ENCODE measurements at places on chromosomes 3 and 15.

- peak; percentile 38 for DNase-seq
Measured at GRCh38 chr3:143170676-143171075, 51.1 kb downstream of the CHST2 start.

DNA sequence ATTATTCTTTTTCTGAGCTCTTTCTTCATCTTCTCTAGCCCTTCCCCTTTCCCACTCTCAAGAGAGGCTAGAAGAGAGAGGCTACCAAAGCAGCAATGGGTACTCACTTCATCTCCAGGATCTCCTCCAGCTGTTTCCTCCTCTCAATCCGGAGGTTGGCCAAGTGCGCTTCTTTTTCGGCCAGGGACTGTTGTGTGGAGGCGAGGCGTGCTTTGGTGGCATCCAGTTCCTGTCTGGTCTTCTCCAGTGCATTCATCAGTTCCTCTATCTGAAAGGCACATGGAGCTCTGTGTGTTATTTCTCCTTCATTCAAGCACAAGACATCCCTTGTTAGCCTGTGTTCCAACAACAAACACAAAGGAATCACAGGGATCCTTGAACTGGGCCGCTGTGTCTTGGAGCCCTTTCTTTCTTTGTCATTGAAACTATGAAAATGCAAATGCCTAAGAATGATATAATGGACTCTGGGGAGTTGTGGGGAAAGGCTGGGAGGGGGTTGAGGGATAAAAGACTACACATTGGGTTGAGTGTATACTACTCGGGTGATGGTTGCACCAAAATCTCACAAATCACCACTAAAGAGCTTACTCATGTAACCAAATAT lies 401.3 kb upstream of the WNT5A start:
- no peak for DNase-seq

- no peak for DNase-seq
Measured at GRCh38 chr3:14082108-14082657, 42.5 kb downstream of the CHCHD4 start.

- DNase-seq = no peak
Measured at GRCh38 chr3:195139091-195139875, 131.7 kb downstream of the XXYLT1 start.

- DNase-seq = no peak
Measured at GRCh38 chr15:56716334-56716733, 17.0 kb downstream of the ZNF280D start.

- DNase-seq = peak; percentile 88
Measured at GRCh38 chr15:48693484-48693883, 48.0 kb upstream of the FBN1 start.

- no peak for DNase-seq
Measured at GRCh38 chr3:37943126-37943525, 47.5 kb upstream of the VILL start.

- DNase-seq = peak; percentile 27
Measured at GRCh38 chr3:159792070-159792469, 196.6 kb upstream of the IL12A start.

DNA sequence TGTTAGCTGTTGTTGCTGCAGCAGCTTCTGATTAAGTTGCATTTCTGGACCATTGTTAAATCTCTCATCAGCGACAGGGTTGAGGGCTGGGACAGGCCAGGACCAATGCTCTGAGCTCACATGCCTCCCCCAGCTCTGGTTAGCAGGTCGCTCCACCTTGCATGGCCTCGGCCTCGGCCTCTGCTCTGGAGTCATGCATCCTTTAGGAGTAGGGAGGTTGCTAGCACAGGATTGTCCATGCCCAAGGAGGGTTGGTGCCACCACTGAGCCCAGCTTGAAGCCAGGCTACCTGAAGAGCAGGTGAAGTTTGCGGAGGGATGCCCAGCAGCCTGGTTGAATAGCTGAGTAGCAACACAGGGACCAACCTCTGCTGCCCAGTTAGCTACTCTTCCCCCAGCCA lies 11.2 kb upstream of the CPNE9 start:
- no peak for DNase-seq

DNA sequence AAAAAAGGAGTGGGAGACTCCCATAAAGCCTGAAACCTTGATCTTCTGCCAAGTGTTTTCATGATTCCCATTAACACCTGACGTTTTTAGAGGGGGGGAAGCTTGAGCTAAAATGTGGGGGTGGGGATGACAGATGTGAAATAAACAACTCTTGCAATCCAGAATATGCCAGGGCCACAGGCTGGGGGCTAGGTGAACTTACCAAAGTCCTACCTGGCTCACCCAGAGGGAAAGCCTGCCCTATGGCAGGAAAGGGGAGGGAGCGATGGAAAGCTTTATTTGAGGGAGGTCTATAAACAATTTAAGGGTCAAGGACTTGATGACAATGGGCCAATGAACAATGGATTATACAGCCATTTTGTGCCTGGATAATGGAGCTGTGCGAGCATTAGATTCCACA lies 108.3 kb downstream of the LRIG1 start:
- no peak for DNase-seq

GRCh38 chr3:183378008-183378407 lies 50.4 kb downstream of the MCF2L2 start:
- no peak for DNase-seq

DNA sequence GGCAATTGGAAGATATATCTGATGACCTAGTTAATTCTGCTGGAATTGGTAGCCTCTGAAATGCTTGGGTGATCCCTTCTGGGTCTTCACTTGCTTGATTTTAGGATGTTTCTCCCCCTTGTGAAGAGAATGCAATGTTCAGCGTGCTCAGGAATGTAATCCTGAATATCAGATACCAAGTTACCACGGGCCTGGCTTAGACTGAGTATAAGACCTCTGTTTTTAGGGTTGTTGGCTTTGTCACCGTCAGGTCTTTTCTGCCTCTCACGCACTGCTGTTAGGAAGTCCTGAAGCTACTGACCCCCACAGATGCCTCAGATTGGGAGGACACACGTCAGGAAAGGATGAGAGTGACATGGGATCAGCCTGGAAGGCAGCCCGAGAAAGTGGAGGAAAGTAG lies 198.5 kb downstream of the CDIN1 start:
- DNase-seq = peak; percentile 60

- no peak for DNase-seq
Measured at GRCh38 chr3:31823184-31823583, 157.9 kb downstream of the OSBPL10 start.

GRCh38 chr3:45035441-45036301 lies 9.6 kb downstream of the CLEC3B start:
- DNase-seq = peak; percentile 55

GRCh38 chr3:126126811-126127431 lies 43.0 kb upstream of the SLC41A3 start:
- no peak for DNase-seq

DNA sequence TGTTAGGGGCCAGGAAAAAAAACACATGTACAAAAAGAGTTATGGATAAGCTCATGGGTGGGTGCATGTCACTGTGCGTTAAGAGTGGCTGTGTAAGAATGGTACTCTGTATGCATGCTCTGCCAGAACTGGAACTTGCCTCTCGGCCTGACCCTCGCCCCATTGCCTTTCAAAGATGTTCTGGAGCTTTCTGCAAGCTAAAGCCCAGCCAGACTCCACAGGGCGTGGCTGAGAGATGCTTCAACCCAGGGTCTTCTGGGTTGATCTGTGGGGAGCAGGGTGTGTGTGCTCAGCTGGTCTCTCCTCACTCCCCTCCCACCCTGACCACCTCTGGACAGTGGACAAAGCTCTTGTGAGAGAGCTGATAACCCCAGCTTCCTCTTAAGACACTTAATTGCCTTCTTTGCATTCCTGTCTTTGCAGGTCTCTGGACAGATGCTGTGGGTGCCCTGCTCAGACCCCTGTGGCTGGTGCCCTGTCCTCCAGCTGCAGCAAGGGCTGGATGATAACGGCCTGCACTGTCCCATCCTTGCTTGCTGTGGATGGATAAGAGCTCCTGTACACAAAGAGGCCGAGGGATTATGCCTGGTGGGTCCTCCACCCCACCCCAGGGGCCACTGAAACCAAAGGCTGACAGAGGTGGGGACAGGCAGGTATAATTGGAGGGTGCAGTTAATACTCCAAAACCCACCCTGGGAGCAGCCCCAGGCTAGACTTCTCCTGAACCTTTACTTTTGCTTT lies 28.7 kb downstream of the ALDH1L1 start:
- no peak for DNase-seq

DNA sequence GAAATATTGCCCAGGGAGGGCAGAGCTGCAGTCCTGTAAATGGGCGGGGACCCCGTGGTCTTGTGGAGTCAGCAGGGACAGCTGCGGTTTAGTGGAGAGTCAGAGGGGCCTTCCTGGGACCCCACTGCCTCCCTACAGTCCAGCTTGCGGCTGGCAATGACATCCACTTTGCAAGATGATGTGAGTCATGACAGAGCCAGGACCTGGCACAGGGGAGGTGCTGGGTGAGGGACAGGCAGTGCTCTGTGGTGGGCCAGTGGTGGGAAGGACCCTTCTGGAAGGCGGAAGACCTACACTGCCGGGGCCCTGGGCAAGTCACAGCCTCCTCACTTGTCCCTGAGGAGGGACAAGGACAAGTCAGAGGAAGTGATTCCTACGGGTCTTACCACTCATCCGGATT lies 17.8 kb downstream of the APBA2 start:
- DNase-seq = no peak

DNA sequence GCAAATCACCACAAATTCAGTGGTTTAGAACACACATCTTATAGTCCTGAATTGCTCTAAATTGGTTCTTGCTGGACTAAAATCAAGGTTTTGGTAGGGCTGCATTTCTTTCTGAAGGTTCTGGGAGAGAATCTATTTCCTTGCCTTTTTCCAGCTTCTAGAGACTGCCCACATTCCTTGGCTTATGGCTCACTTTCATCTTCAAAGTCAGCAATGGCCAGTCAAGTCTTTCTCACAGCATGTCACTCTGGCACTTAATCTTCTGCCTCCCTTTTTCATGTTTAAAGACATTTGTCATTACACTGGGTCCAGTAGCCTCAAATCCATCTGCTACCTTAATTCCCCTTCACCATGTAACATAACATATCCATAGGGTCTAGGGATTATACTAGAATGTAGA lies 149.0 kb downstream of the NEK10 start:
- DNase-seq = peak; percentile 42
